ENCODE measurements at places on chromosomes 1 and 21.

DNA sequence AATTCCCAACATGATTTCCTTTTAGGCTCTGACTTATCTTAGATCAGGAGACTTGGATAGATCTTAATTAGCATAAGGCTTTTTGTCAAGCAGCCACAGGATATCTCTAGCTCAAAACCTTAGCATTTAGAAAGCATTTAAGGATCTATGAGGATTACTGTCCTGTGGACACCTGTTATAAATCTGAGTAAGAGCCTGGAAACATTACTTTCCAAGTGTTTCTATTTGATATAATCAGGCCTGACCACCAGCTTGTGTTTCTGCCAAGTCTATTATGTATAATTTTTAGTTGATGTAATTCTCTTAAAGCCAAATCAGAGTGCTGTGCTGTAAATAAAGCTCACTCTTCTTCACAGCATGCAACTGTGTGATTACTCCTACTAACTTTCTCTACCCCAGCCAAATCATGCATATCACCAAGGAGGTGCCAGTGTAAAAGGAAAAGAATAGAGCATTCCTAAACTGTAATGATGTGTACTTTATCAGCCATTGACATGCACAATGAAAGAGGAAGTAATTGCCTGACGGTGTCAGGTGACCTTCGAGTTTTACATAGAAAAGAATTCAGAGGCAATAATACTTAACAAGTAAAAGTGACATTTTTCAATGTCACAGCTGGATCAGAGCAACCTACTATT lies 309.9 kb upstream of the PRMT6 start:
- no peak for DNase-seq

GRCh38 chr1:36349241-36349671 lies 25.8 kb upstream of the EVA1B start:
- DNase-seq = no peak

DNA sequence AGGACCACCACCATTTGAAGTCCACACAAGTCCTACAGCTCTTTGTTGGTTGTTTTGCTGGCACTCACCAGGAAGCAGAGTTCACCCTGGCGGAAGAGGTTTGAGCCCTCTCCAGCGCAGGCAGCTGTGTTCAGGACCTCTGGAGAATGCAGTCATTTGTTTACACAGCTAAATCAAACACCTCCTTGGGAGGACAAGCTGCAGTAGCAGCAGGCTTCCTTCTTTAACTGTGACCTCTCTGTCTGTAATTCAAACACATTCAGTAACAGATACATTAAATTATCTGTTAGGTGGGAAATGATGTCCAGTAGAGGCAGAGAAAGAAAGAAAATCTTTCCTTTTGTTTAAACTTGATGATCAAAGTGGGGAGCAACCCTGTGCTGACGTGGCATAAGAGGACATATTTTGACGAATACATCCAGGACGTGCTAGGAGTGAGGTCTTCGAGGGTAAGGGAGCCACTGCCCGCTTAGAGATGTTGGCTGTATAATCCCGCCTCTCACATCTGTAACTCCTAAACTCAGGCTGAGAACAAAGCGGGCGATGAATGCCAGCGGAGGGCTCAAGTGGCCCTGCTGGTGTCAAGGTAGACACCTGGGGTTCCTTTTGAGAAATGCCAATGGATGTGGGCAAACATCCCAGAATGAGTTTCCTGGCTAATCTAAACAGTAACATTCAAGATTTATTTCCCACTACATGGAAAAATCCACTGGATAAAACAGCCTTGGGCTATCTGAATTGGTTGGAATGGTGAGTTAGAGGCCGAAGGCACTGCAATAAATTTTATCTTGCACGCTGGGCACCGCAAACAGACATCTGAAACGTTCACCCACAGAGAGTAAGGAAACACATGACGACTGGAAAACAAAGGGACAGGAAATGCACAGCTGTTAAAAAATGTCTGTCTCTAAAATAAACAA lies 51.7 kb downstream of the ABCA4 start:
- DNase-seq = peak; percentile 66

DNA sequence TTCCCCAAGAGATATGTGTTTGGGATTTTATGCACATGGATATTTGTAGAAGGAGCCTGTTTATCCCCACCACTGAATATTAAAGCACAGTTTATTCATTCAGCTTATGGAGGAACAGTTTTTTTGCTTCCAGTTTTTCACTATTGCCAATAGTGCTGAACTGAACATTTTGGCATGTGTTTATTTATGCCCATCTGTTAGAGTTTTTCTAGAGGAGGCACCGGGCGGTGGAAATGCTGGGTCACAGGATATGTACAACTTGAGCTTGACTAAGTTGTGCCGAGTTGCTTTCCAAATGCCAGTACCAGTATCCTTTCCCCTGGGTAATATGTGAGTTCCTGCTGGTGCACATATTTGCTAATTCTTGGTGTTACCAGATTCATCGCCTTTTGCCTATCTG lies 111.3 kb downstream of the GREM2 start:
- DNase-seq = no peak

GRCh38 chr1:246329900-246330299 lies 177.2 kb downstream of the SMYD3 start:
- no peak for DNase-seq

DNA sequence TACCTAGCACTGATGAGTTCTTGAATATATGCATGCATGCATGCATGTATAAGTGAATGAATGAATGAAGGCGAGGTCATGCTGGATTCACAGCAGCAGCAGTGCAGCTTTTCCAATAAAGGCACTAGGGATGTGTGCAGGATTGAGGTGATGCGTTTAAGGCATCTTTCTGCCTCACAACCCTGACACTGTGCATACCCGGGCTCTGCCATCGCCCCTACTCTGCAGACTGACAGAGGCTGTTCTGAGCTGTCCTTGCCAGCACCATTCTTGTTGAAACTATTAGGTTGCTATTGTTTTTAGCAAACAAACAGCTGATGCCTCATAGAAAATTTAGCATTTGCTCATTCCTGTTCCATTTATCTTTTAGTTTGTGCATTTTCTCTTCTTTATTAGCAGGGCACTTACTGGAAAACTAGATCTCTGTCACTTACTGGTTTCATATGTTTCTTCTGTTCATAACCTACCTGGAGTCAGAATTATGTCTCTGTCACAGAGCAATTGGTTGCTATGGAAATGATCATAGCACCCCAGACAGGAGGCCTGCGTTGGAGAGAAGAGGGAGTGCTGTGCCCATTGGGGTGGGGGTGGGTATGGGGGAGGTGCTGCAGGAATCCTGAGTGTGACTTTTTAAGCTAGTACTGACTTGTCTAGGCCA lies 79.0 kb downstream of the CD58 start:
- no peak for DNase-seq

- DNase-seq = no peak
Measured at GRCh38 chr1:245698116-245698515, 543.3 kb downstream of the KIF26B start.

GRCh38 chr1:229717786-229718576 lies 91.9 kb downstream of the URB2 start:
- DNase-seq = peak; percentile 62

DNA sequence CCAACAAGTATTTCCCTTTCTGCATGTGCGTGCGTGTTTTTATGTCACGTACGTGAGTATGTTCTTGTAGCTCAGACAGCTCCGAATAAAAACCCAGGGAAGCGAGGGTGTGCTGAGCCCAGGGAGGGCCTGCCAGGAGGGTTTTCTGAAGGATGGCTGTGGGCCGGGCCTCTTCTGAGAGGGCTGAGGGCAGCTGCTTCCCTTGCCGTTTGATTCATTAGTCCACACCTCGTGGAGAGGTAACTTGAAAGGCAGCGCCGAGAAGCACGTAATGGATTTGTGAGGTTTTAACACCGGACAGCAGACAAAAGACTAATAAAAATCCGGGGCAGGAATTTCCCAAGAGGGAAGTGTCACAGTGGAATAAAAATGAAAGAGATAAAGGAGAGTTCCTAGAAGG lies 29.5 kb downstream of the CD247 start:
- DNase-seq = no peak

GRCh38 chr1:62687421-62687902 lies 724 bp downstream of the DOCK7 start:
- DNase-seq = peak; percentile 67

DNA sequence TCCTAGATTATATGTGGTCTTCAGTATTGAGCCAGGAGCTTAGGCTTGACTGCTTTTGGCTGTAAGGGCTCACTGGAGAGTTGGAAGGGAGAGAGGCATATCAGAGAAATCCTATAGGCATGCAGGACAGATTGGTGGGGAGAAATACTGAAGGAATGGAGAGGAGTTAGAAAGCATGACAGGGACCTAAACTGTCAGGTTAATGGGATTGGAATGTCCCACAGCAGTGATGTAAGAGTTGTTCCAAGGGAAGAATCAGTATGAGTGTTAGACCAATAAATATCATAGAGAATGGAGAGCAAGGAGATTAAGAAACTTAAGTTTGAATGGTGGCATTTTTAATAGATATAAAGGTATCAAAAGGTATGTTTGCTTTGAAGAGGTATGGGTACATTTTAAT lies 39.7 kb downstream of the SLC35A3 start:
- no peak for DNase-seq

DNA sequence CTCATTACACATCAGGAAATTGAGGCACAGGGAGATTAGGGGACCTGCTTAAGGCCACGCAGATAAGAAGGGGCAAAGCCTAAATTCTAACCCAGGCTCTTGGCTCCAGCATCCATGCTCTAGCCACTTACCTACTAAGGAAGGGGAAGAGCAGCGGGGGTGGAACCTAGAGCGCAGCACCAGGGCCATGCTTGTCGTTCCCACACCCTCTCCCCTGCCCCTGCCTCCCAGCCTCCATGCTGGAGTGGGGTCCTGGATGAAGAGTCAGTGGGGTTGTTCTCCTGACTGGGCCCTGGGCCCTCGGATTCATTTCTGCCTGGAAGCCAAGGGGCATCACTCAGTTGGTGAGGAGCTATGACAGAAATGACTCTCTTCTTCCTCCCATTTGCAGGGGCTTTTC lies 133.3 kb downstream of the FOXD2 start:
- no peak for DNase-seq

GRCh38 chr1:29990304-29990703 lies 733.1 kb downstream of the MATN1 start:
- no peak for DNase-seq

DNA sequence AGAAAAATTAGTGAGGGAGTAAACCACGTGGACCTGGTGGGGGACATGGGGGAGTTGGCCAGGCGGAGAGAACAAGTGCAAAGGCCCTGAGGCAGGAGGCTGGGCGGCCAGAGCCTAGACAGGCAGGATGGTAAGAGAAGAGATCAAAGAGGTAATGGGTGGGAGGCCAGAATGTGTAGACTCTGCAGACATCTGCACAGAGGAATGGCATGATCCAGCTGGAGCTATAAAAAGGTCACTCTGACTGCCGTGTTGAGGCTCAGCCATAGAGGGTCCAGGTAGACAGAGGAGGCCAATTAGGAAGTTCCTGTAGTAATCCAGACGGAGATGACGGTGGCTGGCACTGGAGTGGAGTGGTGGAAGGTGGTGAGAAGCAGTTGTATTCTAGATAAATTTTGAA lies 3.6 kb downstream of the H6PD start:
- no peak for DNase-seq

DNA sequence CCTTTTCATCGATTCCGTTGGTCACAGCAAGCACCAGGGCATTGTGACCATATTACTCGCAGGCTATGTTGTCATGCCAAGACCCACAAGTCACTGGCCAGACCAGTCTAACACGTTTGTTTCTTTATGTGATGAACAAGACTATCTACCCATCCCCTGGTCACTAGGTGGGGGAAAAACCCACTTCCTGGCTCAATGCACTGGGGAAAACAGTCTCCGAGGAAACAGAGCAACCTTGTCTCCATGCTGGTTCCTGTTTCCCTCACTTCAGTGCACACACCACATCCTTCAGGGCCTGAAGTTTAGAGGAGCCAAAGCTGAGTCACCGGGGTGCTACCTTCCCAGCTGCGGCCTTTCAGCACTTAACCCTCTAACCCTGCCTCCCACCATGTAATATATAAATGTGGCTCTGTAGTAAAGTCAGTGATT lies 20.9 kb downstream of the ERICH3 start:
- peak; percentile 17 for DNase-seq

GRCh38 chr21:43834146-43834905 lies 30.7 kb upstream of the AGPAT3 start:
- no peak for DNase-seq

DNA sequence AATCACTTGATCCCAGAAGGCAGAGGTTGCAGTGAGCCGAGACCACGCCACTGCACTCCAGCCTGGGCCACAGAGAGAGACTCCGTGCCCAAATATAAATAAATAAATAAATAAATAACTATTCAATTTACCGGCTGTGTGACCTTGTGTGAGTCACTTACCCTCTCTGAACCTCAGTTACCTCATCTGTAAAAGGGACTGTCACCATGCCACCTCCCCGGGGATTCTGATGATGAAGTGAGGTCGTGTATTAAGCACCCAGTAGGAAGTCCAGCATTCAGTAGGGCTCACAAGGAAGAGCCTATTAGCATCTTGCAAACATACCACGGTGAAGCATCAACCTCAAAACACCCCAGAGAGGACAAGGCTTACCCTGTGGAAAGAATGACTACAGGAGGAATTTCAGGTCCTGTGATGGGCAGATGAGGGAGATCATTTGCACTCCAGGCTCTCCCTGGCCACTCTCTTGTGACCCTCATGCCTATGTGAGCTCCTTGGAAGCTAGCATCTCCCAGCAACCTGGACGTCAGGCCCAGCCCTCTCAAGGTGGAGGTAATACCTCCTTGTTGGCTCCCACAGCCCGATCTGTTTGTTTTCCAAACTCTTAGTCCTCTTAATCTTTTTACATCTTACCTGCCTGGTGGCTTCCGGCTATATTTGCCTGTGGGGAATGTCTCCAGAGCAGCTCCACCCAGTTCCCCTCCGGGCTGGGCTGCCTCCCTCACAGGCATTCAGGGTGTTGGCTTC lies 7.6 kb upstream of the C1QA start:
- DNase-seq = no peak

DNA sequence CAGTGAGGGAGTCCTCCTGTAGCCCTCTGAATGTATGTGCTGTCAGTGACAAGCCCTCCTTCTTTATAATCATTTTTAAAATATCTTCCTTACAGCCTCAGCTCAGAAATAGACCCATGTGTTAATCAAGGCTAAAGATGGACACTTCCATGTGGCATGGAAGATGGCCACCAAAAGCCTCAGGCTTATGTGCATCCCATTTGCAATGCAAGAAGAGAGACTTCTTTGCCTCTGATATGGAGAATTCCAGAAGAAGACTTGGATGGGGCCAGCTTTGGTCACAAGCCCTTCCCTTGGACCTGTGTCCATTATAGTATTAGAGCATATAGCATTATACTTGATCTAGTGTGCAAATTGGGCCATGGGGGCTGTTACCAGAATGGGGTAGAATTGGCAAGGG lies 18.5 kb downstream of the CCDC185 start:
- no peak for DNase-seq

DNA sequence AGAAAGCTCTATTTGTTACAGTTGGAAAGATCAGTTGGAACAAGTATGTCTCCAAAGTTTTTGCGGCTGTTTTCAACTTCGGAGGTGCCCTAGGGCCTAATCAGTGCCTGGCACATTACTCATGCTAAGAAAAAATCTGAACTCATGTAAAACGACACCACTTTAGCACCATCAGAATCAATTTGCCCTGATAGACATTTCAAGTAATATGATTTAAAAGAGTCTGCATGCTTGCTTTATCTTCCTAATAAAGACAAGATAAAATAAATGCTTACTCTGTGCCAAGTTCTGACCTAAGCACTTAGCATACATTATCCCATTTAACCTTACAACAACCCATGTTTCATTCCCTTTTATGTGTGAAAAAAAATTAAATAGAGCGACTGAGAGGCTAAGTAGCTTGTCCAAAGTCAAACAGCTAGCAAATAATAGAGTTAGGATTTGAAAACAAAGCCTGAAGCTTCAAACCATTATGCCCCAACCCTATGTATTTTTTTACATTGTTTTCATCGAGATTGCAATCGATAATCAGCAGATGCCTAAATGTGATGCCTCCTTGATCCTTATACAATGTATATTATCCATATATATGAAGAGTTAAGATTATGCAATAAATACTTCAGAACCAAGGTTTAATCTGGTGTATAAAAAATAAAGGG lies 91.3 kb downstream of the DENND1B start:
- DNase-seq = no peak
